ENCODE measurements at places on chromosomes 13 and 19.

DNA sequence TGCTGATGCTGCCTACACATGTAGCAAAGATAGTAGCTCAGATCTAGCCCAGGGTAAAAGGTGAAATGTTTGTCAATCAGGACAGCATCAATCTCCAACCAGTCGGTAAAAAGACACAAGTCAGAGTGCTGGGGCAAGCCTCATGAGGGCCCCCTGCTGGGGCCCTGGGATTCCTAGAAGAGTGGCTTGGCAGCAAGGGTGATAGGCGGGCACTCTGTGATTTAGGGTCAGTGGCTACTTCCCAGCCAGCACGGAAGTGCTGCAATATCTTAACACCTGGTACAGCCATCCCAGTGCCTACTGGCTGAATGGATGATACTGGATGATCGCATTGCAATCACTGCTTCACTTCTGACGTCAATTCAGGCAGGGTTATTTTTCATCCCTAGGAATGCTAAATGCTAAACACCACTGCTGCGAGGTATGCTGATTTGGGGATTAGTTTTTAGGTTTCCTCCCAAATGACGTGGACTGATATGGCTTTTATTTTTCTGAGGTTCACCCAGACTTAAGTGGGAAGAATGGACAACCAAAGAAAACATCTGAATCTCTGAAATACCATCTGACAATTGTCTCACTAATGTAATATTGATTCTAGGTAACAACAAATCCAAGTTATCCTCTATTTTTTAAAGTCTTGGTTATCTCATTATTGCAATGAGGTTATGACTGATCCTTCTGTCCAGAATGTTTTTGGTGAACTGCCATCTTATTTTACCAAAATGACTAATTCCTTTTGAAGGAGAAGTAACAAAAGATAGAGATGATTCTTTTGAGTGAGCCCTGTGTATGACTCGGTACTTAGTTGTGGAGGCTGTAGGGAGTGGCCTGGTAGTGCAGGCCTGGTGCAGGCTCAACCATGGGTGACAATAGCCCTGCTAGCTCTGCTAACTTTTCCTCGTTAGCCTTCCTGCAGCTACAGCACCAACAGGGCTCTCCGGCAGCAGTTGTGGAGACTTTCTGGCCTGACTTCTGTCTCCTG, 432.5 kb downstream of the FGF9 start:
- no peak for DNase-seq

DNA sequence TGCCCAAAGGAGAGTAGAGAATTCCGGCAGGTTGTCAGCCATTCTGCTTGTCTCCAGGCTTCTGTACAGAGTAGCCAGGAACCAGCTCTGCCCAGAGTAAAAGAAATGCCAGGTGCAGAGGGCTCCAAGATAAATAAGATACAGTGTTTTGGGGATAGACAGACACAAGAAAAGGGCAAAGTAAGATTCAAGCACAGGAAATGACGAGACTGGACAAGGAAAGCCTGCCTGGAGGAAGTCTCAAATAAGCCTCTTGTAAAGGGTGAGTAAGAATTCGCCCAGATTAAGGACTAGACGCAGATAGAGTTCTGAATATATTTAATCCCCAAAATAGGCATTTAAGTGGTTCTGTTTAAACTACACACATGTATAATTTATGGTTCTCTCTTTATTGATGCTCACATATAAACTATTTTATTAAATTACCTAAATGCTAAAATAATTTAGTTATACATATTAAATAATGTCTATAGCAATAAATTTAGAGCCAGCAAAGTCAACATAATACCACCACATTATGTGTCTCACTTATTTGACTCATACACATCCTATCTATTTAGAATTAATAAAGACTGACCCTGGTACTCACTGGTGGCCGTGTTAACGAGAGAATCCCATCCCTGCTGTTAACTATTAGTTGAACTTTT, 98.4 kb upstream of the RAP2A start:
- no peak for DNase-seq

- no peak for DNase-seq
These were observed 59.4 kb downstream of the XPO4 start for GRCh38 chr13:20843166-20843565.

GRCh38 chr13:99941086-99941485, 30.5 kb downstream of the ZIC5 start:
- no peak for DNase-seq

GRCh38 chr13:51000571-51001260, 91.1 kb downstream of the RNASEH2B start:
- no peak for DNase-seq

DNA sequence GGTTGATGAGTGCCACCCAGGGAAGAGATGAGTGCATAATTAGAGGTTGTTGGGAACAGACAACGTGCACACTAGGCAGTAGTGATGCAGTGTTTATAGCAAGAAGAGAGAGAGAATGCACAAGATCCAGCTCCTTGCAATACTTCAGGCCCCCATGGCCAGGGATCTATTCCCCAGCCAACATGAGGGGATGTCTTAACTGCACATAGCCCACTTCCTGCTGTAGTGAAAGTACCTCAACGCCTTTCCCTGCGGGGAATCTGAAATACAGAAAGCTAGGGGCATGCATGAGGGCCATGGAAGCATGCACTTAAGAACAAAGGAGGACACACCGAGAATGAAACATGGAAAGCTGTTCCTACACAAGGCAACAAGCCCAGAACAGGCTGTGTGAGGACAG, 636.7 kb upstream of the GPC6 start:
- DNase-seq, result no peak

DNA sequence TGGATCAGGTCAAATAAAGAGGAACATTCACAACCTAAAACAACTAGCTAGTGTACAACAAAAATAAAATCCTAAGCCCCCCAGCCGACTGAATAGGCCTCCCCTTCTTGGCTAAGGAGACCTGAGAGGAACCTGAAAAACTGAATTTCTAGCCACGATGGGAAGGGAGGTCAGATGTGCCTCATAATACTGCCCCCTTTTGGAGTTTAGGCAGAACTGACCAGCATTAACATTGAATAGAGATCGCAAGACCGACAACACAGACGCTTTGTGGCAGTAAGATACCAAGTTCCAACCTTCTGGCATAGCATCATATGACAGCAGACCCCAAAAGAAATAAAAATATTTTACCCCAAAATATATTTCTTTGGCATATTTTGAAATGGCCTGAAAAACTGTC, 15.9 kb downstream of the CBY2 start:
- DNase-seq, result no peak

DNA sequence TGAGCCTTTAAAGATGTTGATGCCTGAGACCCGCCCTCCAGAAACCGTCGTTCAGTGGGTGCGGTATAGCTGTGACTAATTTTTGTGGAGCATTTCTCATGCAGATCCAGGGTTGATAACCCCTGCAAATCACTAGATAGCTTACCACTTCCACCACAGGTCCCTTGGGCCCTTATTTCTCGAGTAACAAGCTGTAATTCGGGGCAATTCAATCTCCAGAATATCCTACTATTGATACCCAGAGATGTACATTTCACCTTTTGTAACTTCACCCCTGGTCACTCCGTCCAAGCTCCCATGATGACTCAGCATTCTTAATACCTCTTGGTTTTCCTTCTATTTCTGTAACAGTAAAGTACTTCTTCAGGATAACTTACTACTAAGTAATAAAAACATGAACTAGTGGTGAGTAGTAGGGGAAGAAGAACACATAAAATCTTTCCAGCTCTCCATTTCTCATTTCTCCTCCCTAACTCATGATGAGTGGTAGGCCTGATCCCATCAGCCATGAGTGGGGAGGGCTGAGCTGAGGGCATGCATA, 71.9 kb upstream of the UBL3 start:
- DNase-seq, result no peak

DNA sequence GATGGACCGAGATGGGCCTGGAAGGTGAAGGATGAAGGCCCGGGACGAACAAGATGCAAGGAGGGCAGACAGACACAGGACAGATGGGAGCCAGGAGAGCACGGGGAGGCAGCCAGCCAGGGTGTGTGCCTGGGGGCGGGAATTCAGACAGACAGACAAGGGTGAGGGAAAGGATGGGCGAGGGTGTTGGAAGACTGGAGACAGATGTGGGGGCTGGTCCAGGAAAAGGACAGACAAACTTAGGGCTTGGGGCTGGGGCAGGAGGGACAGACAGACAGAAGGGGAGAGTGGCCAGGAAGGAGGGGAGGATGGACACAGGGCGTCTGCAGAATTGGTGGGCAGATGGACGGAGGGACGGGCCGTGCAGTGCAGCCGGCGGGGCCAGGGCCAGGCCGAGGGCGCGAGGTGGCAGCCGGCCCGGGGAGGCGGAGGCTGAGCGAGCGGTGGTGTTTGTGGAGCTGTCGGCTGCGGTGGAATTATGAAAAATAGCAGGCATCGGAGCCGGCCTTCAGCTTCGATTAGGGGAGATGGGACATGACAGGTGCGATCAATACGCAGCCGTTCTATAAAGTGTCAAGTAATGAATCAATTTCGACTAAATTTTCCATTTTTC, 4.6 kb upstream of the ERFL start:
- DNase-seq, result no peak

DNA sequence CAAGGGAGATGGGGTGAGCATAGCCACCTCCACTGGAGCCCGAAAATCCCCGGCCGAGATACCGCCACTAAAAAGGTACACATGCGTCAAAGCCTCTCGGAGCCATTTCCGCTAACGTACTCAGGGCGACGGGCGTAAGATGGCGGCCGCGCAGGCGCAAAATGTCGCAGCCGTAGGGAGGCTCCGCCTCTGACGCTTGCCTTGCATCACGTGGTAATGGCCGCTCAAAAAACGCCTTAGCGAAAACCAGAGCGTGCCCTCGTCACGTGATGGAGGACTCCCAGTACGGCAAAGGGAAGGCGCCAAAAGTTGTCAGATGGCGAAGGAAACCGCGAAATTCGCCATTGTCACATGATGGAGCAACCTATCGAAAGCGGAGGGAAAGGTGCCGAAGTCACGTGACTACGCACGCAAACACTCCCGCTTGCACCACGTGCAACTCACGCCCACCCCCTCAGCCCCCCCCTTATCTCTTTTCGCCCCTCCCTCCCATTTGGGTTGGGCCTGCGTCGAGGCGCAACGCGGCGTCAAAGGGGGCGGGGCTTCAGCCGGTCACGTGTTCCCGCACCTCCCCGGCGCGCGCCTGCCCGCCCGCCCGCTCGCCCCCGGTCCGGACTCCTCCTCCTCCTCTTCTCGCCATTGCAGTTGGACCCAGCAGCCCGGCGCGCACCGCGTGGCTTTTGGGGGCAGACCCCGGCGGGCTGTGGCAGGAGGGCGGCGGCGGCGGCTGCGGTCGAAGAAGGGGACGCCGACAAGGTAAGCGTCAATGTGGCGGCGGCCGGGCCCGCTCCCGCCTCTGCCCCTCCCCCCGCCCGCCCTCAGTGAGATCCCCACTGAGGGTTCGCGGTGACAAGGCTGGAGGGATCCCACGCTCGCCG, at the start of gene ILF3:
ILF3 (plus strand) TSS at position 615 of the 878 bp plus-strand sequence. CDS start 16,260 bp downstream, outside the sequence.
- peak; percentile 96 for DNase-seq

DNA sequence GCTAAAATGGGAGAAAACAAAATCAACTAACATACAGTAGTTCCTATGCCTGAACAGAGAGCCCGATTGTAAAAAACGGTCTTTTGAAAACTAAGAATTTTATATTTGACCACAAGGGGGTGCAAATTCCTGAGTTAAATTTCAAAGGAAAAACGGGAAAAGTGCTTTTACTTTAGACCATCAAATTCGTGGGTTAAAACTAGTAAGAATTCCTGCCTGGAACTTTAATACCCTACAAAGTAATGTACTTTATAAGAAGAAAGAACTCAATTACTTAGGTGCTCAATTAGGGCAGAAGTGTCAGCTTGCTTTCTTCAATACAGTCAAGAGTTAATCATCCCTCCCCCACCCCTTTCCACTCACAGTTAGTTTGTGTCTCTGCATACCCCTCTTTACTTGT, 69.8 kb downstream of the KCNRG start:
- DNase-seq, result no peak
